T-helper 2 cell treated with Interferon-gamma antibody and Interleukin-4, amounts not matched to agents 5 μg/mL and 100 μg/mL, for 36 hours (primary cell): ENCODE measurements at places on chromosomes 5 and 9.
A peak's percentile ranks its signal among the peaks of the same experiment; 100 is the strongest.

DNA sequence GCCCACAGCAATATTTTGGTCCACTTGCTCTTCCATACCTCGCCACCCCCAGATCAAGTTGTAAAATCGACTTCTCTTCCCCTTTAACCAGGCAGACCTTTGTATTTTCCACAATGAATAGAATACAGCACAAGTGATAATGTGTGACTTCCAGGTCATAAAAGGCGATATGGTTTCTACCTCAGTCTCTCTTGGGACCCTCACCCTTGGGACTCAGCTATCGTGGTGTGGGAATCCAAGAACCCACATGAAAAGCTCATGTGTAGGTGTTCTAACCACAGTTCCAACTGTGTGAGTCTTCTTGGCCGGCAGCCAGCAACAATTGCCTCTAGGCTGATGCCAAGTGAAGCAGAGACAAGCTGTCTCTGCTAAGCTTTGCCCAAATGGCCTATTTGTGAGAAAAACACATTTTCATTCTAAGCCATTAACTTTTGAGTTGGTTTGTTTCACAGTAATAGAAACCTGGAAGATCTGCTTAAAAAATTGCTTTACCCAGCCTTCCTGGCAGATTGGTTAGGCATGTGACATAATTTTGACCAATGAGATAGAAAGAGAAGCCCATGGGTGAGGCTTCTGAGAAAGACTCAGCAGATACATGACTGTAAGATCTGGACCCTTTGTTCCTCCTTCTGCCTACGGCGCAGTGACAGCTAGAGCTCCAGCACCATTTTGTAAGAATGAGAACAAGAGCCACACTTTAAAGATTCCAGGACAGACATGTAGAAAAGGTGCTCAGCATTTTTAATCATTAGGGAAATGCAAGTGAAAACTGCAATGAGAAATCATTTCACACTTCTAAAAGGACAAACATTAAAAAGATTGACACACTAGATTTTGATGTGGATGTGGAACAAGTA, 18.3 kb upstream of the MLLT3 start:
- DNase-seq, result peak; percentile 33

GRCh38 chr9:111038331-111039230, at the start of gene LPAR1:
LPAR1 (minus strand) TSS chr9:111038470; CDS start chr9:110972117, 66,353 bp downstream.
- DNase-seq, result no peak

DNA sequence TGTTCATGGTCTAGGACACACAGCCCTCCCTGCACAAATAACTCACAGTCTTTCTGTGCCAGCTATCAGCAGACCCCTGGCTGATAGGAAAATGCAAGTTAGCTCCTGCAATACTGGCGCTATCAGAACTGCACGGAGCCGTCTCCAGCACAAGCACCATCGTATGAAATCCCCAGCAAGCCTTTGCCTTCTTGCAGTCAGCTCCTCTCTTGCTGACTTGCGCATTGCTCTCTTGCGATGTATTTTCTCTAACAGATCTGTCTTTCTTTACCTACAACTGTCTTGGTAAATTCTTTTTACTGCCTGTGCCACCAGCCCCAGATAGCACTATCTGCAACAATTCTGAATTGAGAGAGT, 25.1 kb upstream of the UGCG start:
- no peak for DNase-seq

DNA sequence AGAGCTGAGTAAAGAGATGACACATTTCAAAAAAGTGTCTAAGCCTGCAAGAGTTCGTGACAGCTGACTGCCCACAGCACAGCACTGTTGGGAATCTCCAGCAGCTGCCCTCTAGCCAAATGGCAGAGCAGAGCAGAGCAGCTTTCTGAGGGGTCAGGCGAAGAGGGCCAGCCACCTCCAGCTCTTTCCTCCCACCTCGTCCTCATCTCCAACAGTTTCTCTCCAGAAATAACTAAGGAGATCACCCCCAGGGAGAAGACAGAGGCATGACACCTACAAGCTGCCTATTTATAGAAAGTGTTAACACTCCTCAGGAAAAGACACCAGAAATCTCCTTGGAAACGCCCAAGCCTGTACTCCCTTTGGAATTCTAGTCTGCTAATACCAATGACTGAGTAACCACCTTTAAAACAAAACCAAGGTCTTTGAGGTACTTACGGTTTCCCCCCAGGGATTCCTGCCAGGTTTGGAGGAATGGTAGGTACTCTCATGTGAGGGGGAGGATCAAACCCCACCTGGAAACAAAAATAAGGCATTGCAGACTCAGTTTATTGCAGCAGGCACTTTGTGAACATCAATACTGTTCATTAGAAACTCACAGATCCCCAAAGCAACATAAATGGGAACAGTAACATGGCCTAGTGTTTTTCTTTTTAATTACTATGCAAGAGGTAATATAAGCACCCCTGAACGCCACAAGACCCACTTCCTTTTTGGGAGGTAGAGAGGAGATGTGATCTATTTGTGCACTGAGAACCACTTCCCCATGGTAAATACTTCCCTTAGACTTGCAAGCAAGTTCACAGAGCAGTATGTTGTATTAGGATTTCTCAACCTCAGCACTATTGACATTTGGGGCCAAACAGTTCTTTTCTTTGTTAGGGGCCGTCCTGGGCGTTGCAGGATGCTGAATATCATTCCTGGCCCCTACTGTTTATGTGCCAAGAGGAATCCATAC, 79.3 kb downstream of the TLE1 start:
- no peak for DNase-seq

GRCh38 chr5:126351153-126351552, 72.1 kb upstream of the GRAMD2B start:
- DNase-seq, result no peak

GRCh38 chr5:36787365-36788093, 89.0 kb upstream of the NIPBL start:
- no peak for DNase-seq

DNA sequence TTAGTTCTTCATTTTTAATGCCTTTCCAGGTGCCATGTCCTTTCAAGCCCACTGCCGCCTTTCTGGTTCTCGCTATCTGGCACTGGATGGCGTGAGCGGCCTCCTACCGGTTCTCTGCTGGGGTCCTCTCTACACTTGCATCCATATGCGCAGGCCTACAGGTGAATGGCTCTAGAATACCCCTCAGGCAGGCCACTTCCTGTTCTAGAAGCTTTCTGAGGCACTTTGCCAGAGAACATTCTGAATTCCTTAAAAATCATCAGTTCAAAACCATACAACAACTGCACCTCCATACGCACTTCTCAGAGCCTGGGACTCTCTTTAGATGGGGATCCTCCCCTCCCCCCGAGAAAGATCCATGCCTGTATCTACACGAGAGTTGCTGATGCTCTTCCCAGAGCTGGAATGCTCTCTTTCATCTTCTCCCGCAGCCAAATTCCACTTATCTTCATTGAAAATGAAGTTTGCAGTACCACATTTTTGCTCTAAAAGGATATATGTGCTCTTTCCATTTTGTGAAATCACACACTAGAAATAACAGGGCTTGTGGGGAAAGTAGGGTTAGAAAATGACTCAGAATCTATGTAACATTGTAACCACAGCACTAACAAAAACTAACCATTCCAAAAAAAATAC, 1.4 kb upstream of the LHFPL2 start:
- no peak for DNase-seq

GRCh38 chr9:77779010-77779409, 130.9 kb upstream of the GNA14 start:
- DNase-seq, result no peak

GRCh38 chr9:107283623-107284616, 841 bp downstream of the RAD23B start:
- DNase-seq, result peak; percentile 80

DNA sequence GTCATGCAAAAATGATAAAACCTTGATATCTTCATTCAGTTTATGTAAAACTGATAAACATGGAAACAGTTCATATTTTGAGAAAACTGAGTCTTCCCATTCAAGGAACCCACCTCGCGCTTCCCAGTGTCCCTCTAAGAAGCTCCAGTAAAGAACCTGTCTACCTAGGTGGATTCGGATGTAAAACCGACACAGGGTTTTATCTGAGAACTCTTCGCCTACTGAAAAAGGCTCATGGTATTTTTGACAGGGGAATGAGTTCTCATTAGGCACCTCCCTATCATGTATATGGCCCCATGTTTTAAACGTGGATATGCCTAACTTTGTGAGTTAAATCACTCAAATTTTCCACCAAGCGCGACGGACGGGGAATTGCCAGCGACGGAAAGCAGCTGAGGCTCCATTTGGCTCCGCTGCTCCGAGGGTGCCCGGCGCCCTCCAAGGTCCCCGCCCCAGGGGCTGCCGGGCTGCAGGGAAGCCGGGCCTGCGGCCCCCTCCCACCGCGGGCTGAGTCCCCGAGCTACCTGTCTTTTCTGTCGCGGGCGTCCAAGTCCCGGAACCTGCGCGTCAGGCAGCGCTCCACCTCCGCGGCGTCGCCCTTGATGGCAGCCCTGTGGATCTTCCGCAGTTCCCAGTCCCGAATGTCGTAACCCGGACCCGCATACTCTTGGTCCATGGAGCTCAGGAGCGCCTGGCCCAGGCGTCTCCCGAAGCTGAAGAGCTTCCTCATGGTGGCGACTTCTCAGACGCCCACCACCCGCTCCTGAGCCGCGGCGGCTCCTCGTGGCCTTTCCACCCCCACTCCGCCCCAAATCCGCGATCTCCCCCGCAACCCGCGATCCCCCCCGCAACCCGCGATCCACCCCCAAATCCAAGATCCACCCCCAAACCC, 594 bp downstream of the ANKRD18A start:
- peak; percentile 11 for DNase-seq

DNA sequence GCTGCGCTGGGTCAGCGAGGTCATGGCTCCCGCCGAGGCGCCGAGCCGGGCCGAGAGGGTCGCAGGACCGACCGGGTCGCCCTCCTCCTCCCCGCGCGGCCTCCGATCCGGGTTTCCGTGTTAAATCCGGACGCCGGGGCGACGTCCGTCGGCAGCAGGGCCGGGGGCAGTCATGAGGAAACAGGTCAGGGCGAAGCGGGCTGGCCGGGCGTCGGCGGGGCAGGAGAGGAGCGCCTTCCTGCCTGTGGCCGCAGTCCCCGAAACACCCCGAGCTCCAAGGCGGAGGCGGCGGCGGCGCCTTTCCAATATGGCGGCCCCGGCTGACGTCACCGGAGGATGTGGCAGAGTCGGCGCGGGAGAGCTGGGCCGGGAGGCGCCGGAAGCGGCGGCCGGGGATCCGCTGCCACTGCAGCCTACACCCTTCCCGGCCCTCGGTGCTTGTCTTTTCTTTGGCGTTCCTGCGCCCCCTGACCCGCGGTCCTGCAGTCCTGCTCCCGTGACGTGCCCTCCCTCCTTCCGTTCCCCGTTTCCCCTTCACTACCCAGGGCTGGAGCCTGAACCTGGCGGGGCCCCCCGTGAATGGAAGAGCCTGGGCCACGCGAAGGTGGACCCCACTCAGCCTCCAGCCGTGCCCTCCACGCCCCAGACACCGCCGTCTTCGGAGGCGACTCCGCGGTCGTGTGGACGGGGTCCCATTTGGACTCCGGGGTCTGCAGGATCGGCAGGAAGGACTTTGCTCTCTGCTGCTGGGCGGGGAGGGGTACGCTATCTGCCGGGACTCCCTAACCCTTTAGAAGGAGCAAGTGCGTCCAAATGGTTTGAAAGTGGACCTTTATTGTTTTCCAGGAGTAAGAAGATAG, at the start of gene GOLPH3:
TSS of gene GOLPH3 (minus strand) at position 309 of the 860 bp plus-strand sequence. CDS start at position 24, 285 bp downstream.
- peak; percentile 96 for DNase-seq

DNA sequence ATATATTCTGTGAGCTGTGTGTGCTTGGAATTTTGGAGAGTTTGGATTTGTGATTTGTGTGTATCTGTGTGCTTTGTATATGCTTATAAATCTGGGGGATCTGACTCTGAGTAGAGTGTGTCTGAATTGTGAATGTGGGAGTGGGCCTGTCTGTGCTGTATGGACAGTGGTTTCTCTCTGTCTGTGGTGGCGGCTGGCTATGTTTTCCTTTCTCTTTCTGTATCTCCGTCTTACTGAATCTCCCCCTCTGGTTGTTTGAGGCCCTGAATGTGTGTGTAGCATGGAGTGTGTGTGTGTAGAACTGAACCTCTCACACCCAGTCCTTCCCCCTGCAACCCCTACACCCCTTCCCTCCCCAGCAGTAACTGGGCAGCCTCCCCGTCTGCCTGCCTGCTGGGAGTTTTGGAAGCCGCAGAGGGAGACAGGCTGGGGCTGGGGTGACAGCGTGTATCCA, 4.7 kb downstream of the CXXC5 start:
- no peak for DNase-seq

- DNase-seq, result no peak
These were observed 117.5 kb downstream of the ENTREP1 start for GRCh38 chr9:69442486-69442885.

GRCh38 chr5:142839711-142840346, 69.7 kb downstream of the ARHGAP26 start:
- DNase-seq, result no peak

DNA sequence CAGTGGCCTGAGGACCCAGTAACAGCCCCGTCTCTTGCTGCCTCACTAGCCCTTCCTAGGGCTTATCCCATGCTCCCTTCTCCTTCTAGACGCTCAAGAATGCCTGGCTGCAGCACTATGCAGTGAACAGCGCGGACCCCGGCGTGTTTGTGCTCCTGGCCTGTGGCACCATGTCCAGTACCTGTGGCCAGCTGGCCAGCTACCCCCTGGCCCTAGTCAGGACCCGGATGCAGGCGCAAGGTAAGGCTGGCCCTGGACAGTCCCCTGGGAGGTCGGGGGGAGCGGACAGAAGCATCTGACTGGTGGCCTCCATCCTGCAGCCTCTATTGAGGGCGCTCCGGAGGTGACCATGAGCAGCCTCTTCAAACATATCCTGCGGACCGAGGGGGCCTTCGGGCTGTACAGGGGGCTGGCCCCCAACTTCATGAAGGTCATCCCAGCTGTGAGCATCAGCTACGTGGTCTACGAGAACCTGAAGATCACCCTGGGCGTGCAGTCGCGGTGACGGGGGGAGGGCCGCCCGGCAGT, 20.5 kb downstream of the PTGES2 start:
- DNase-seq, result no peak

GRCh38 chr5:79619854-79620253, 7.6 kb downstream of the TENT2 start:
- no peak for DNase-seq

DNA sequence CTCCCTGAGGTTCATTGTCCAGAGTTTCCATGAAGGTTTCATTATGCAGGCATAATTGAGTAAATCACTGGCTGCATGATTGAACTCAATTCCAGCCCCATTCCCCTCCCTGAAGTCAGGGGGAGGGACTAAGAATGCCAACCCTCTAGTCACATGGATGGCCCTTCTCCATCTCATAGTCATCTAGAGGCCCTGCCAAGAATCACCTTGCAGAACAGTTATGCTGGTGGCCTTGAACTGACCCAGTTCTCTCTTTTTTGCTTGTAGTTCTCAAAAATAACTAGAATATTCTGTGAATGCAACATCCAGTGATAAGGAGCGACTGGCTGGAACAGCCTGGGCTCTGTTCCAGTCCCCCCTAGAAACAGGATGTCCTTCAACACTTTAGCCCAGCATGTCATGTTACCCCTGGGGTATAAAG, 31.7 kb downstream of the SLC35A4 start:
- DNase-seq, result no peak

- no peak for DNase-seq
These were observed at the start of gene MEGF10 for GRCh38 chr5:127290019-127290945. MEGF10 (plus strand) TSS chr5:127290796; CDS start chr5:127331309, 40,513 bp downstream.

DNA sequence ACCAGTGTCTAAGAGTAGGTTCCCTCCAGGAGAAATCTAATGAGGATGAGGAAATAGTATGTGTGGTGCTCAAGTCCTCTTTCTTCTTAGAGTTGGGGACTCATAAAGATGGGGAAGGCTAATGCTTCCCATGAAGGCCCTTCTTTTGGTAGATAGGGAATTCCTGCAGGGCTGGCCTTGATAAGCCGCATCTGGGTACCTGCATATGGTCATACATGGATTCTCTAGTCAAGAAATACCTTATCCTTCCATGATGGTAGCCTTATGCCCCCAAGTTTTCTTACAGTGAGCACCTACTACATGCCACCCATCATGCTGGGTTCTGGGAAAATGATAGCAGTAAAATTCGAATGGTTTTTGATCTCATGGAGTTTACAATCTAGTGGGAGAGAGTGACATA, 382.6 kb downstream of the KDM4C start:
- no peak for DNase-seq
